NCI-H446 (cell line): ENCODE measurements at places on chromosomes 16 and 17.

- no peak for DNase-seq
Measured at GRCh38 chr17:67554634-67555033, 163.1 kb upstream of the NOL11 start.

DNA sequence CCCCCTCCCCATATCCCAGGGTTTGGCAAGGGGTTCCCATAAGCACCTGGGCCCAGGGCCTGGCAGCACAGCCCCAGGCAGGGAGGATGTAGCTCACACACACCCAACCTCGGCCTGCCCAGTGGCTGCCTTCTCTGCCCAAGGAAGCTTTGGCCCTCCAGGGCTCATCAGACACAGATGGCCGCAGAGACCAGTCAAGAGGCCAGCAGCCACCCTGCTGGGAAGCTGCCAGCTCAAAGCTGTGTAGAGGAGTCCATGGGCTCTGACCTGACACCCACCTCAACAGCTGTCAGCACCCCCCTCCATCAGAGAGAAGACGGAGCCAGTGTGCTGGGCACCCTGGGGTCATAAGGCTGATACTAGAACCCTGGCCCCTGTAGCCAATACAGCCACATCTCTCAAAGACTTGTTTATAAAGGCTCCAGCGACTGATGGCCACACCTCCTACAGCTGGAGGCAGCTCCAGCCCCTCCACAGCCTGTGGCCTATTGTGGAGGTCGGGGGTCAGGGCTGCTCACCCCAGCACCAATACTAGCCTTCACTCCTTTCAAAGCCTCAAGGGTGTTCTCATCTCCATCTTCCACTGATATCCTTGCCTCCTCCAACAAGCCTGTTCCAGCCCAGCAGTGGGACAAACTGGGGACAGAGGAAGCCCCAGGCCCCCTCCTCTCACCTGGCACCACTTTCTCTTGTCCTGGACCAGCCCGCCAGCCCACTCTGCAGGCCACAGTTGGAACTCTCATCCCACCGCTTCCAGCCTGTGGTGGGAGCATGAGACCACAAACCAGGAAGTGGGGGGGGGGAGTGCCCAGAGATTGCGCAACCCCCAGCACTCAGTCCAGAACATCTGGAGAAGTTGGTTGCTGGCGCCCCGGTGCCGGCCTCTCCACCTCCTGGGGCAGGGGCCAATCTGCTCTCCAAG lies 2.2 kb upstream of the MPG start:
- no peak for DNase-seq

GRCh38 chr16:85011846-85012284 lies 530 bp upstream of the ZDHHC7 start:
- no peak for DNase-seq

DNA sequence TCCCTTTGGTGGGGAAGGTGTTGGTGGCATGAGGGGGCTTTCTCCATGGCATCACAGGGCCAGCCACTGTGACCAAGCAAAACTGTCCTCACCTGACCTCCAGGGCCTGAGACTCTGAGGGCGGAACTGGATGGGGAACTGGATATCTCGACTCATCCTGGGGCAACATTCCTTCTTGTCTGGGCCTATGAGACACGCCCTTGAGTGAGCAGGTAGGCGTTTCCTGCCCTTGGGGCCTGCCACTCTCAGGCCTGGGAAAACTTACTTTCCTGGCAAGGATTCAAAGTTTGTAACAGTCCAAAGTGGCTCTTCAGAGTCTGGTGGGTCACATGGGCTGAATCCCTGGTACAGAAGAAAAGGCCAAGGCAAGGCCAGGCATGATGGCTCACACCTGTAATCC lies 9.6 kb downstream of the MT1X start:
- no peak for DNase-seq
